ENCODE measurements at places on chromosomes 5 and 9.

DNA sequence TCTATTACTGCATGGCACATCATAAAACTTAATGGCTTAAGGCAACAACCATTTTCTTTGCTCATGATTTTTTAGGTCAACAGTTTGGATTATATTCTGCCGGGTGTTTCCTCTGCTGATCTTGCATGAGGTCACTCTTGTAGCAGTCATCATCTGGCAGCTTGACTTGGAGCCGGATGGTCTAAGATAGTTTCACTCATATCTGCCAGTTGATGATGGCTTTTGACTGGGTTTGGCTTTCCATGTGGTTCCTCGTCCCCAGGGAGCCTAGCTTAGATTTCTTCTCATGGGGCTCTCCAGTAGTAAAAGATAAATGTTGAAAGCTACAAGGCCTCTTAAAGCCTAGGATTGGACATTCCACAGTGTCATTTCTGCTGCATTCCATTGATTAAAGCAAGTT is 27.4 kb downstream of the LNPEP start:
- DNase-seq: peak; percentile 37

DNA sequence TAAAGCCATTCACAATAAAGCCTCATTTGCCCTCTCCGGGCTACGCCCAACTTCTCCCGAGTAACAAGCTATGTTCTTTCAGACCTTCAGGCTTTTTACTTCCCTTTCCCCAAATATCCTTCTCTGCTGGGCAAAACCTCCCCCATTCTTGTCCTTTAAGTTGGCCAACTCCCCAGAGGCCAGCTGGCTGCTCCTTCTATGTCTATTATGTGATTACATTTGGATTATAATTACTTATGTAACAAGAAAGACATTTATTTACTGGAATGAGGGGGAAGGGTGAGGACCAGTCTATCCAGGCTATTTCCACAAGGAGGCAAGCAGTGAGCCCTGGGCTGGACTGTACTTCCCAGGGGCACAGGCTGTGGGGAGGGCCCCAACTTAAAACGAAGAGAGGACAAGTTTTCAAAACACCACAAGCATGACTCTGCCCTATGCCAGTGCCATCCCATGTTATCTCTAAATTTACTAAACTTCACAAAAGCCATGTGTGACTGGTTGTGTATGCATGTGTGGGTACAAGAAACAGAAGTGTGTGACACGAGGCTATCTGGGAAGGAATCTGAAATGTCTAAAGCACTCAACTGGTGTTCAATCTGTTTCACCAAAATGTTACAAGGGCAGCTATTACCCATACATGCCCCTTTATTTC is 84.5 kb downstream of the GNAQ start:
- no peak for DNase-seq

GRCh38 chr5:90855296-90856010 is 296.9 kb downstream of the ADGRV1 start:
- DNase-seq: no peak

- no peak for DNase-seq
These were observed 201.1 kb upstream of the CHD1 start for GRCh38 chr5:99129768-99130501.

- DNase-seq: no peak
These were observed 102.5 kb upstream of the IFNK start for GRCh38 chr9:27421577-27421976.

DNA sequence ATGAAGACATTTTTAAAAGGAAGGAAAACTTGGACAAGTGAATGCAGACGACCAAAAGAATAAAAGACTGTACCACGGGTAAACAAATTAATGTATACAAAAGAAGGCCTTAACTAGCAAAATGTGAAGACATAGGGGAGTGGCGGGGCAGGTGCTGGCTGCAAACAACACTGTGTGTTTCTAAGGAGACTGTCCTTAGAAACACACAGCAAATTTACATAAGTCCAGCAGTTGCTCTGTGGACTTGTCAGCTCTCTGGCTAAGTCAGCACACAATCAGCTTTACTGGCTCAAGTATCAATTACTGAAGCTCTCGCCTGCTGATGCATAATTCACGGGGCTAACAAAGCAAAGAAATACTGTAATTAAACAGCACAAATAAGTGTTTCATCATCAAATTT is 24.8 kb downstream of the PTBP3 start:
- no peak for DNase-seq

GRCh38 chr5:91079037-91079436 is 304.1 kb downstream of the ARRDC3 start:
- DNase-seq: no peak

DNA sequence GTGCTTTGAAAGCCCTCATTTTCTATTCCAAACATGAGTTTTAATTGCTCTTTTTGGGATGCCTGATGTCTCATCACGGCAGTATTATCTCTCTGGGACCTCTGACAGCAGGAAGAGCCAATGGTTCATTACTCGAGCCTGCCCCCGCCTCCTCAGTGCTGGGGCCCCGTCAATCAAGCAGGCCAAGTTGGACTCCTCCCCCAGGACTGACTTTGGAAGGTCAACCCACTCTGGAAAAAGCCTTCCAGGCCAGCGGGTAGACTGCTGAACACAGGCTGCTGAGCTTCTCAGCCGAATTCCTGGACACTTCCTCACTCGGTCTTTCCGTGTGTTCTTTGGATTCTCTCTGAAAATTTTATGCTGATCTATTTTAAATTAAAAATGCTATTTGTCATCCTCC is 9.5 kb upstream of the BARHL1 start:
- peak; percentile 9 for DNase-seq

DNA sequence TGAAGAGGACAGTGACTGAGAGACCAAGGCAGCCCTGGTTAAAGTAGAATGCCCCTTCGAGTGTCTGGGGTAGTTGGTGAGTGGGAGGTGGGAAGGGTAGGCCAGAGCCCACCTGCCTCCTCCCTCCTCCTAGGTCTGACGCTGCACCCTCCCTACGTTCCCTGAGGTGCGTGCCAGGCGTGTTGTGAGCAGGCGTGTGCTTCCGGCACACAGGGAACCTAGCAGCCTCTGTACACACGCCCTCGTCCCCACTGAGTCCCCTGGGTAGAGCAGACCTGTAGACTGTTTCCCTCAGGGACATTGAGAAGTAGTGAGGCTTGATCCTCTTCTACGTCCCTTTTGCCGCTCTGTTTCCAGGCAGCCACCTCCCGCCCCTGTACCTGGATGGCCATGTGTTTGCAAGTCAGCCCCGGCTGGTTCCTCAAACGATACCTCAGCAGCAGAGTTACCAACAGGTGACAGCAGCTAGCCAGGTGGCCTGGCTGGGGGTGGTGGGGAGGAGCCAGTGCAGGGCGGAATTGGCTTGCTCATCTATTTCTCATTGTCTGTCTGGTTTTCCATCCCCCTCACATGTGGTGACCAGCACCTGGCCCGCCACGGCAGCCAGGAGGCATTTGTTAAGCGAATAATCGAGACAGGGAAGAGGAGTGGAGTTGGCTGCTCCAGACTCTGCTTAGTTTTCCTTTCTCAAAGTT is 16.8 kb upstream of the POMT1 start:
- no peak for DNase-seq

GRCh38 chr9:105290418-105290817 is 46.0 kb downstream of the SLC44A1 start:
- no peak for DNase-seq

DNA sequence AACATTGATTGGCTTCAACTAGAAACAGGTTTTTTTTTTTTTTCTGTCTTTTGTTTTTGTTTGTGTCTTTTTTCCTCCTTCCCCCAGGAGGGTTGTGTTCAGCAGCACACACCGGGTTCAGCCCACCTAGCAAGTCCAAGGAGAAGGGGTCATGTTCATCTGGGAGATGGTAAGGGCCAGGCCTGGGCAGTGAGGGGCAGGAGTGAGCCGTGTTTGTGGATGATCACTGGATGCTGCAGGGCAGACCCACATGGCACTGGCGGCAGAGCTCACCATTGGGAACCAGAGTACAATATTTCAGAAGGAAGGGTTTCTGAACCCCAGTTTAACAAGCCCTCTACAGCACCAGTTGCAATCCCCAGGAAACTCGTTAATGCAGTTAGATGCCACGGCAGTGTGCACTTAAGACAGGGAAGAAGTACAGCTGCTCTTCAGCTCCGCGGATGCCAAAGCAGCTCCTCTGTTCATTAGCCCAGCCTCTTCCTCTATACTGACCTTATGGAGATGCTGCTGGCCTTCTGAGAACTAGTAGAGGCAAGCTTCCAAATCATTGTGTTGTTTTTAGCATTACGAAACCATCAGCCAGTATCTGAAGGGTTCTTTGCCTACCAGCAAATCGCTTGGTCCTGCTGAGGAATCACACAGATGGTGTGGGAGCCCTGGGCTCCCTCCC is 508.2 kb upstream of the WWC1 start:
- DNase-seq: peak; percentile 16

- DNase-seq: no peak
These were observed 230.4 kb upstream of the PUM3 start for GRCh38 chr9:3074247-3074646.

DNA sequence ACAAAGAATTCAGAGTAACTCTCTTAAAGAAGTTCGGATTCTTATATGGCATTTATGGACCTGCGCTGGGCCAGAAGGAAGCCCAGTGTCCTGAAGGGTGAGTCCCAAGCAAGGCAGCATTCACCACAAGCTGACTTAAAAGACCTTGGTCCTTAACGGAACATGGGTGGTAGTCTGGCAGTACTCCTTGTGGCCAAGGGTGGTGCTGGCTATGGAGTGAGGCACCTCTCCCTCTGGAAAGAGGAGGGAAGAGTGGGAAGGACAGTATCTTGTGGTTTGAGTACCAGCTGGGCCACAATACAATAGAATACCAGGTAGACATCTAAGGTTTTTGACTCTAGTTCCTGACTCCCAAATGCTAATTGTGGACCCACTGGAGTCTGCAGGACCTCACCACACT is 425.7 kb upstream of the CYLC2 start:
- DNase-seq: no peak

GRCh38 chr9:126157423-126157822 is 169.2 kb upstream of the MVB12B start:
- no peak for DNase-seq

DNA sequence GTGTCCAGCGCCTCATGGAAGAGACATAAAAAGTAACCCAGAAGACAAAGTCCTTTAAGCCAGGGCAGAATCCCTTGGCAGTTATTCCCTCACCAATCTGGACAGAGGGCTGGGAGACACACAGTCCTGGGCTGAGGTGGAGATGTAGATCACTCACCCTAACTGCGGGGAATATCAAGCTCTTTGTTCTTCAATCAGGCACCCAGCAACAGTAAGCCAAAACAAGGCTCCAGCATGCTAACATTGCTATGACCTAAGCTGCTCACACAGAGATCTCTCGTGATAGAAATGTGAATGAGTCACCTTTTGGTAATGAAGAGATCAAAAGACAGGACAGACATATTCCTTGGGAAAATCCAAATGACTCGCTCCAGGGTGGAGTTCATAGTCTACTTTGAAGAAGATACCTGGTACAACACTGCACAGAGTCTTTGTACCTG is 101.3 kb downstream of the FBN2 start:
- no peak for DNase-seq

GRCh38 chr5:150113047-150113744 is 26.8 kb upstream of the CSF1R start:
- DNase-seq: no peak

DNA sequence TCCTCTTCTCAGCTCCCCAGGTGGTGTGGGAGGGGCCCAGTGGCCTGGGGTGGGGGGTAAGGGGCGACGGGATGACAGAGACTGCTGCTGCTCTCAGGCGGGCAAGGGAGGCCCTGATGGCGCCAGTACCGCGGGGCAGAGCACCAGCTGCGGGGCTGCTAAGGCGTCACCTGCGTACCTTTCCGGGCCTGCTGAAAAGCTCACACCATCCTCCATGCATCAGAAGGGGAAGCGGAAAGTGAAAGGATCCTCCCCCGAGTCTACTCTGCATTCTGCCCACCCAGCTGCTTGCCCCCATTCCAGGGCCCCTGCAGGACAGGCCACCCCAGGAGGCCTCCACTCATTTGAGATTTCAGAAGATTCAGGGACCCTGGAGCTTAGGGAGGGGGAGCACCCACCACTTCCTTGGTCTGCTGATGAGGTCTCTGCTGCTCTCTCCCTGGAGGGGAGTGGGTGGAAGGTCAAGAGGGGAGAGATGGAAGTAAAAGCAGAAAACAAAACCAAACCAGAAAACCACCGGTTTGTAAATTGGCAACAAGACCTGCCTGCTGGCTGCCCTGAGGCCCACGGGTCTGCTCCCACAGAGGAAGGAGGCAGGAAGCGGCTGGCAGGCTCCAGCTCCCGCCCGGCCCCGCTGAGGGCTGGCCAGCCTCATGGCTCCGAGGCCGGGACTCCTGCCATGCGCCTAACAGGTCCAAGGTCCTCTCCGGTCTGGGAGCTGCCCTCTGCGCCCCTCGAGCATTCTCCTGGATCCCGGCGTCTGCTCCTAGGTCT is 33.6 kb downstream of the PRRT1B start:
- no peak for DNase-seq

DNA sequence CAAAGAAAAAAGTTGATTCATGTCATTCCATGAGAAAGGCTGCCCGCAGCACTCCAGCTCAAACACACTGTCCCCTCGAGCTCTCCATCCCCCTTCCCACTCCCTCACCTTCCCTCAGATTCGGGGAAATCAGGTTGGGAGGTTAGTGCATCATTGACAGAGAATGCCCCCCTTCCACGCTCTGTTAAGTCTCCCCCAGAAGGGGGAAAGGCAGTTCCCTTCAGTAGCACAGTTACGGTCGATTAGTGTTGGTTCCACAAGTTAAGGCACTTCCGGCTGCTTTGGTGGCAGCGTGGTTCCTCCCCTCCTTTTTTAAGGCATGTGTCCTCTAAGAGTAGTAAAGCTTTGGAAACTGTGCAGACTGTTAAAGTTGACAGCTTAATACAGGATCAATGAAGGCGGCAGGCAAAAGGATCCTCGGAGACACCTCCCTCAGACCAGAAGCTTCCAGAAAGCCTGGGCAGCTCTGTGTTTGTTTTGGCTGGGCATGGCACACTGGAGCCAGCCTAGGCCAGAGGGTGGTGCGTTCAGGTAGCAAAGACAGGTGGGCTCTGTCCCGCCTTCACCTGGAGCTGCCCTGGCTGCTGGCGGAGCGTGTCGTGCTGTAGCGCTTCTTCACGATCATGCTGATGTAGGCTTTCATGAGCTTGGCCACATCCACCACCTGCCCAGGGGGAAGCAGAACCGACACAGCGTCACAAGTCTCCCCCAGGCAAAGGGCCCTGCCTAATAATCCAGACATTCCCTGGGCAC is 49.5 kb upstream of the RETREG1 start:
- DNase-seq: no peak

DNA sequence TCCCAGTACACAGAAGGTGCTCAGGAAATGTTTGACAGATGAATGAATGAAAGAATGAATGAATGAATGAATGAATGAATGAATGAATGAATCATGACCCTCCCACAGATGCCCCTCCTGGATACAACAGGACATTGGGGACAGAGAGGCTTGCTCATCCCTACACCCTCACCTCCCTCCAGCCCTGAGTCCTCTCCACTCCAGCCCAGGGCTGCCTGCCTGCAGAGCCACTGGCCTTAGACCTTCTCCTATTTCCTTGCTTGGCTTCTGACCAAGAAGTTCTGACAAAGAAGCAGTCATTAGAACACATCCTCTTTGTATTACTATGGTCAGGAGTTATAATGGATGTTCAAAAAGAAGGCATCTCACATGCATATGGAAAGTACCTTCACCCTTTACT is 240.7 kb upstream of the DAPK1 start:
- no peak for DNase-seq

DNA sequence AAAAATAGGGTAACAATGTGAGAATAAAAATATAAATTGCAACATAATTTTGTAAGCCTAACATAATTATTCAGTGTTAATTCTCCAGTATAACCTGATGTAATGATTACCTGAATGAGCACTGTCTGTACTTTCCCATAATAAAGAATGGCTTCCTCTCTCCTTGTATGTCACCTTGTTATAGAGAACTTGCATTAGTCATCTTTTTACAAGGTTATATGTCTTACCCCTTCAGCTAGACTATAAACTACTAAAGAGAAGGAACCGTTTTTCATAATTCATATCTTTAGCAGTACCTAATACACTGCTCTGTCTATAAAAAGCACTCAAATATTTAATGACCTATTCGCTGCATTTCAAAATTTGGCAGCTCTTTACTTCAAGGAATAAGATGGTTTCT is 19.8 kb downstream of the STRBP start:
- DNase-seq: no peak
